IMR-90 (cell line): ENCODE measurements at places on chromosomes 4 and X.

GRCh38 chrX:136260776-136261175 lies 9.6 kb upstream of the MAP7D3 start:
- peak; percentile 89 for DNase-seq
- no peaks in the 10 kb centered on the region for H3K27me3 ChIP-seq
- H3K36me3 ChIP-seq = no peaks in the 10 kb centered on the region
- peaks cover 14% of the 10 kb centered on the region for H3K4me1 ChIP-seq

- H3K27me3 ChIP-seq = peaks cover 11% of the 10 kb centered on the region
- H3K4me1 ChIP-seq = no peaks in the 10 kb centered on the region
- no peak for DNase-seq
Measured at GRCh38 chrX:133783274-133783673, 202.1 kb downstream of the GPC3 start.

DNA sequence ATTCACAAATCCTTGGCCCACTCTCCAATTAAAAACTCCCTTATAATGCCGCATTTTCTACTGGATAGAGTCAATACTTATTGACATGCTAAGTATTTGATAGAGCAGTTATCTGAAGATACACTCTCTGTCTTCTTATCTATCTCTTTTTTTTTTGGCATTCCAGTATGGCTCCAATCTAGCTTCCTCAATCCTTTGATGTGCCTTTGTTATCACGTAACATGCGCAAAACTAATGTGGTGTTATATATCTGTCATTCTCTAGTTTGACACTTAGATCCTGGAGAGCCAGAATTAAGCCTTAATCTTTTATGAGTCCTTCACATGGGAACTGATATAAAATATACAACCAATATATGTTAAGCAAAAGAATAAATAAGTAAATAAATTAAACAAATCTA lies 54.7 kb downstream of the VSIG4 start:
- no peaks in the 10 kb centered on the region for H3K36me3 ChIP-seq
- DNase-seq = no peak
- no peaks in the 10 kb centered on the region for H3K4me1 ChIP-seq
- H3K4me3 ChIP-seq = no peak overlapping the region
- H3K27me3 ChIP-seq = no peaks in the 10 kb centered on the region; the same call in 1 of the 2 replicates

GRCh38 chr4:65580551-65580950 lies 89.7 kb downstream of the EPHA5 start:
- no peak overlapping the region for H3K27ac ChIP-seq
- H3K36me3 ChIP-seq = no peaks in the 10 kb centered on the region
- no peaks in the 10 kb centered on the region for H3K27me3 ChIP-seq
- no peak overlapping the region for H3K4me3 ChIP-seq
- no peak for DNase-seq

GRCh38 chr4:100708776-100709175 lies 191.0 kb upstream of the EMCN start:
- H3K4me1 ChIP-seq = no peaks in the 10 kb centered on the region
- no peaks in the 10 kb centered on the region for H3K36me3 ChIP-seq
- no peaks in the 10 kb centered on the region for H3K27me3 ChIP-seq
- no peak overlapping the region for H3K27ac ChIP-seq
- no peak overlapping the region for H3K4me3 ChIP-seq
- no peak for DNase-seq

DNA sequence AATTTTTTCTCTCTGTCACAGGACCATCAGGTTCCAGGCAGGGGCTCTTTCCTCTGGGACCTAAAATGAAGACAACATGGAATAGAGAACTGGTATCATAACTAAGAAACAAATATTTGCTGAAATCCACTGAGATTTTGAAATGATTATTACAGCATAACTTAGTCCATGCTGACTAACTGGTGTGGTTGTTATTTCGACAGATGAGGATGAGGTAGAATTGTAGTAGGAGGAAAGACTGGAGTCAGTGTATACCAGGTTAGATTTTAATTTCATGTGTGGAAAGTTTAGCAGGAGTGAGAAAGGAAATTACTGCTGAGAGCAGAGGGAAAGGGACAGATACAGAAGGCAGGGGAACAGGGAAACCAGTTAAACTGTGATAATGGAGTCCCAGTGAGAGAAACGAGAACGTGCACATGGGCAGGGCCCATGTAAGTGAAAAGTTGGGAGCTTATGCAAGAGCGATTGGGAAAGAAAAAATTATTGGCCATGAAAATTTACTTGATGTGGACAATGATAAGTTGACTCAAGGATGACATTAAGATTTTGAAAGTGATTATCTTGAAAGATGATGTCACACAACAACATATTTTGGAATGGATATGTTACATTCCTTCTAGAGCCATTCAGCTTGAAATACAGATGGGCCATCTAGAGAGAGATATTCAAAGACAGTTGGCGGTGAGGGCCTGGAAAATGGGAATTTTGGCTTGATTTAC lies 98.7 kb upstream of the DDIT4L start:
- H3K27me3 ChIP-seq = no peaks in the 10 kb centered on the region
- H3K27ac ChIP-seq = no peak overlapping the region
- H3K4me1 ChIP-seq = peaks cover 9% of the 10 kb centered on the region
- peak; percentile 35 for DNase-seq

DNA sequence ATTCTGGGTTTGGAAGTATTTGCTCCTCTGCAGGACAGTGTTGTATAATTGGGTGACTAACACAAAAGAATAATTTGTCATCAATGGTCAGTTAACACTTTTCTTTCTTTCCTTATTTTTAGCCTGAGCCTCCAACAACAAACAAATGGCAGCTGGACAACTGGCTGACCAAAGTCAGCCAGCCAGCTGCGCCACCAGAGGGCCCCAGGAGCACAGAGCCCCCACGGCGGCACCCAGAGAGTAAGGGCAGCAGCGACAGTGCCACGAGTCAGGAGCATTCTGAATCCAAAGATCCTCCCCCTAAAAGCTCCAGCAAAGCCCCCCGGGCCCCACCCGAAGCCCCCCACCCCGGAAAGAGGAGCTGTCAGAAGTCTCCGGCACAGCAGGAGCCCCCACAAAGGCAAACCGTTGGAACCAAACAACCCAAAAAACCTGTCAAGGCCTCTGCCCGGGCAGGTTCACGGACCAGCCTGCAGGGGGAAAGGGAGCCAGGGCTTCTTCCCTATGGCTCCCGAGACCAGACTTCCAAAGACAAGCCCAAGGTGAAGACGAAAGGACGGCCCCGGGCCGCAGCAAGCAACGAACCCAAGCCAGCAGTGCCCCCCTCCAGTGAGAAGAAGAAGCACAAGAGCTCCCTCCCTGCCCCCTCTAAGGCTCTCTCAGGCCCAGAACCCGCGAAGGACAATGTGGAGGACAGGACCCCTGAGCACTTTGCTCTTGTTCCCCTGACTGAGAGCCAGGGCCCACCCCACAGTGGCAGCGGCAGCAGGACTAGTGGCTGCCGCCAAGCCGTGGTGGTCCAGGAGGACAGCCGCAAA lies 106.0 kb downstream of the KLHL8 start:
- DNase-seq = no peak
- peaks cover 14% of the 10 kb centered on the region for H3K4me1 ChIP-seq
- no peak overlapping the region for H3K4me3 ChIP-seq
- no peak overlapping the region for H3K27ac ChIP-seq
- H3K27me3 ChIP-seq = no peaks in the 10 kb centered on the region
- peaks cover 19% of the 10 kb centered on the region for H3K36me3 ChIP-seq

DNA sequence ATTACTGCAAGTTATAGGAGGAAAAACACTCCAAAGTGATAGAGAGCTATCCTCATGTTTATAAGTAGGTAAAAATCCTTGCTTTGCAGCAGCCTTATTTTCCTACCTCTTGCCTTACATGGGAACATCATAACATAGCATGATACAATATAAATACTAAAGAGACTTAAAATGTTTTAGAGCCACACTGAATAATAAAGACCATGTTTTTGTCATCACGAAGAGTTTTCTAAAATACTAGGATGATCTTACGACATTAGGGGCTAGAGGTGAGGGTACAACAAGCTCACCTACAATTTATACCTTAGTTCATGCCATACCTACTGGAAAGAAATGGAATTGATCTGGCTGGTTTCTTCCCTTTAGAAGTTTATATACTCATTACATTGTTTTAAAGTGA lies 184.8 kb downstream of the FBXW7 start:
- no peak overlapping the region for H3K27ac ChIP-seq
- H3K36me3 ChIP-seq = peaks cover 3% of the 10 kb centered on the region; the same call in 1 of the 2 replicates
- DNase-seq = no peak
- H3K4me1 ChIP-seq = no peaks in the 10 kb centered on the region

DNA sequence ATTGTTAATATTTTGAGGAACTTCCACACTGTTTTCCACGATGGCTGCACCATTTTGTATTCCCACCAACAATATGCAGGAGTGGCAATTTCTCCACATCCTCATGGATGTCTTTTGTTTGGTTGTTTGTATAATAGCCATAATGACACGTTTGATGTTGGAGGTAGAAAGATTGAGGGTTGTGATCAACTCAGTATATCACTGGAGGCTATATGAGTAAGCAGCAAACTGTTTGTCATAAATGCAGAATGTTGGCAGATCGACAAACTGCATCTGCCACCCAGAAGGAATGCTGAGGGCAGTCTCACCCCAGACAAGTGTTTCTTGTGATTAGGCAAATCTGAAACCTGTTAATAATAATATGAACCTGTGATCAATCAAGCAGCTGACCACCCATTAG lies 243.9 kb upstream of the WDFY3 start:
- no peak for DNase-seq
- H3K27me3 ChIP-seq = no peaks in the 10 kb centered on the region
- no peak overlapping the region for H3K27ac ChIP-seq
- H3K4me3 ChIP-seq = no peak overlapping the region

GRCh38 chr4:106691749-106692148 lies 323.2 kb upstream of the GIMD1 start:
- H3K4me1 ChIP-seq = no peaks in the 10 kb centered on the region
- no peak for DNase-seq
- no peaks in the 10 kb centered on the region for H3K27me3 ChIP-seq
- no peak overlapping the region for H3K4me3 ChIP-seq
- no peak overlapping the region for H3K27ac ChIP-seq
- H3K36me3 ChIP-seq = no peaks in the 10 kb centered on the region

- no peak for DNase-seq
- no peak overlapping the region for H3K4me3 ChIP-seq
- no peak overlapping the region for H3K27ac ChIP-seq
- H3K27me3 ChIP-seq = no peaks in the 10 kb centered on the region
- H3K4me1 ChIP-seq = peaks cover 4% of the 10 kb centered on the region; the same call in 1 of the 2 replicates
Measured at GRCh38 chr4:139295942-139296299, 5.4 kb upstream of the NAA15 start.

GRCh38 chr4:89397441-89397840 lies 89.8 kb upstream of the GPRIN3 start:
- no peaks in the 10 kb centered on the region for H3K36me3 ChIP-seq
- DNase-seq = no peak
- H3K27ac ChIP-seq = no peak overlapping the region
- H3K27me3 ChIP-seq = no peaks in the 10 kb centered on the region

- no peak overlapping the region for H3K27ac ChIP-seq
- no peak overlapping the region for H3K4me3 ChIP-seq
- no peaks in the 10 kb centered on the region for H3K36me3 ChIP-seq
- 0 out of 2 replicates have a peak, but pooled peaks cover 2% of the 10 kb centered on the region for H3K4me1 ChIP-seq
- no peak for DNase-seq
Measured at GRCh38 chr4:182225257-182225852, 17.8 kb upstream of the TENM3 start.

GRCh38 chrX:103878466-103879122 lies 46.5 kb upstream of the RAB9B start:
- H3K27ac ChIP-seq = no peak overlapping the region
- H3K36me3 ChIP-seq = no peaks in the 10 kb centered on the region
- H3K27me3 ChIP-seq = peaks cover 2% of the 10 kb centered on the region

DNA sequence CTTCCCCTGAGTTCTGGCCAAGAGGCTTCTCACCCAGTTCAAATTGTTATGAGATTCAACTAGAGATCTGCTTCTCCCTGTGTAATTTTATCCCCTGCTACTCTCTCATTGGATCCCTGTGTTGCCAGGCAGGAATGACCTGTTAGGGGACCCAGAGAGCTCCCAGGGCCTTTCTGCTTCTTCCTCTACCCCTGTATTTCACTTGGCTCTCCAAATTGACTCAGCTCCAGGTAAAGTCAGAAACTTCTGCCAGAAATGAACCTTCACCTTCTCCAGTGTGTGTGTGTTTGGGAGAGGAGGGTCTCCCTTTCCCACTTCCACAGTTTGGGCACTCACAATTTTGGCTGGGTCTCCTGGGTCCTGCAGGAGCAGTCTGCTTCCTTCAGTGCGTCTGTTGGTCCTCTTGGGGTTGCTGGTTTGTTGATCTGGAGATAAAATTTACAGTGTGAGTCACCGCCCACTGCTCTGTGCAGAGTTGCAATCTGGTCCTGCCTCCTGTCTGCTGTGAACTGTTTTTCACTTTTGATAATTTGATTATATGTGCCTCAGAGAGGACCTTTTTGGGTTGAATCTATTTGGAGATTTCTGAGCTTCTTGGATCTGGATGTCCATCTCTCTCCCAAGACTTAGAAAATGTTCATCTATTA lies 112.4 kb upstream of the EDA2R start:
- H3K27me3 ChIP-seq = no peaks in the 10 kb centered on the region
- H3K4me3 ChIP-seq = no peak overlapping the region
- DNase-seq = no peak
- no peaks in the 10 kb centered on the region for H3K36me3 ChIP-seq

- H3K27ac ChIP-seq = no peak overlapping the region
- H3K4me1 ChIP-seq = peaks cover 2% of the 10 kb centered on the region; the same call in 1 of the 2 replicates
- H3K27me3 ChIP-seq = no peaks in the 10 kb centered on the region
- DNase-seq = no peak
- H3K4me3 ChIP-seq = no peak overlapping the region
Measured at GRCh38 chr4:187172340-187172761, 448.7 kb upstream of the FAT1 start.

- H3K36me3 ChIP-seq = peaks cover 8% of the 10 kb centered on the region
- DNase-seq = no peak
- H3K27ac ChIP-seq = no peak overlapping the region
- no peaks in the 10 kb centered on the region for H3K27me3 ChIP-seq
Measured at GRCh38 chr4:71210823-71211222, 128.0 kb upstream of the SLC4A4 start.

- no peaks in the 10 kb centered on the region for H3K4me1 ChIP-seq
- H3K27me3 ChIP-seq = no peaks in the 10 kb centered on the region
- no peak overlapping the region for H3K27ac ChIP-seq
- DNase-seq = no peak
- H3K4me3 ChIP-seq = no peak overlapping the region
Measured at GRCh38 chr4:93042746-93043145, 739.0 kb downstream of the GRID2 start.

DNA sequence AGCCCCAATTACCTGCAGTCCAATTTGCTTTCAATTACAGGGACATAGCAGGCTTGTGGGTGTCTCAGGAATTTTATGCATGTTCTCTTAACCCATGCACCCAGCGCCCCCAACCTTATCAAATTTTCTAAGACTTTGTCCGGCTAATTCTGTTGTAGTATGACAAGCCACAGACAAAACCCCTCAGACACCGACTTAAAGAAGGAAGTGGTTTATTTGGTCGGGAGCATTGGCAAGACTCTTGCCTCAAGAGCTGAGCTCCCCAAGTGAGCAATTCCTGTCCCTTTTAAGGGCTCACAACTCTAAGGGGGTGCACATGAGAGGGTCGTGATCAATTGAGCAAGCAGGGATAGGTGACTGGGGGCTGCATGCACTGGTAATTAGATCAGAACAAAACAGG lies 28.7 kb upstream of the IL9R start:
- no peak overlapping the region for H3K4me3 ChIP-seq
- no peaks in the 10 kb centered on the region for H3K36me3 ChIP-seq
- no peaks in the 10 kb centered on the region for H3K27me3 ChIP-seq
- no peak overlapping the region for H3K27ac ChIP-seq
